ENCODE measurements at places on chromosomes 3 and 15. TPM values are rescaled to one million over a fixed set of nuclear protein-coding genes. Genes with fewer than 3 reads are reported as not detected.

The ZNF80 gene
- not detected for total RNA-seq

The HES1 gene
- 24.1 TPM for total RNA-seq

The ASB14 gene
- not detected for total RNA-seq

The GOLIM4 gene
- 29.2 TPM for total RNA-seq

The LRRK1 gene
- 11.2 TPM for total RNA-seq

The CEP70 gene
- 7.3 TPM for total RNA-seq

The TYRO3 gene
- 8.8 TPM for total RNA-seq

The C3orf70 gene
- total RNA-seq: 2.4 TPM

The CHRNA7 gene
- 0.54 TPM for total RNA-seq

The ACVR2B gene
- total RNA-seq: 1.1 TPM

The TUSC7 gene
- total RNA-seq: not detected

The PRR20G gene
- total RNA-seq: not detected

The DPH3 gene
- 19.5 TPM for total RNA-seq

The ST6GAL1 gene
- 5.5 TPM for total RNA-seq

The CHRNA3 gene
- total RNA-seq: not detected

The RAF1 gene
- total RNA-seq: 59.8 TPM

The PLSCR2 gene
- total RNA-seq: not detected

The SEMA6D gene
- 2.3 TPM for total RNA-seq

The CCR1 gene
- not detected for total RNA-seq

The TGM5 gene
- not detected for total RNA-seq

The FEZF2 gene
- total RNA-seq: not detected

The ALS2CL gene
- total RNA-seq: 0.32 TPM

The TMCO5A gene
- total RNA-seq: not detected

The LINGO1 gene
- total RNA-seq: 2.7 TPM

The PPP1R14D gene
- total RNA-seq: not detected

The ACKR2 gene
- total RNA-seq: not detected

The PPARG gene
- 19.1 TPM for total RNA-seq

The ANKUB1 gene
- total RNA-seq: not detected

The ANKRD63 gene
- total RNA-seq: not detected

The DMXL2 gene
- 6.5 TPM for total RNA-seq

The GATM gene
- not detected for total RNA-seq

The CPN2 gene
- total RNA-seq: not detected

The DOCK3 gene
- under 0.01 TPM for total RNA-seq

The IFT57 gene
- total RNA-seq: 34.7 TPM

Measured in cardiac atrium fibroblast (primary cell).